ENCODE measurements at places on chromosomes 4 and X.

DNA sequence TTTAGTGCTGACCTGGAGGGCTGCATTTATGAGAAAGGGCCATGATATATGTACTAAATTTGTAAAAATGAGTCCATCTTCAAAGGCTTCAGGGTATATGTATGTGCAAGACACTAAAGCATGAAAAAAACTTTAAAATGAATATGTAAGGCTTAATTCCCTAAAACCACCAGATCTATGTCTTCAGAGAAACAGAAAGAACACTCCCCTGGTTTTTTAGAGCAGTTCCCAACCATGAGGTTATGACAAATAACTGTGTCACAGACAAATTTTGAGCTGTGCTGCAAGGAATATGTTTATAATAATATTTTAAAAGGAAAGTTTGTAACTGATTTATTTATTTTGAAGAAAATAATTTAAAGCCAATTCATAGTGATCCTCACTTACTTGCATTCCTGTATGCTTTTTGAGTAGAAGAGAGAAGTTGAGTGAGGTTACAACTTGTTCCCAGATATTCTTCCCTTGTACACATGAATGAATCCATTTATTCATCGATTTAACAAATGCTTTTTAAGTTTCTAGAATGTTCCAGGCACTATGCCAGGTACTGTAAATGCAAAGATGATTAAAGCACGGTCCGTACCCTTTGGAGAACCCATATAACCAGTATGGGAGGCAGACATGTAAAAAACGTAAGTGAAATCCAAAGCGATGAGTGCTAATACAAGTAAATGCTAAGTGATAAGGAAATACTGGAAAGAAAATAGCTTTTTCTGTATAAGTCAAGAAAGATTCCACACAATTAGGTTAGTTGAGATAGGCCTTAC lies 295.2 kb upstream of the DIAPH2 start:
- DNase-seq = no peak

DNA sequence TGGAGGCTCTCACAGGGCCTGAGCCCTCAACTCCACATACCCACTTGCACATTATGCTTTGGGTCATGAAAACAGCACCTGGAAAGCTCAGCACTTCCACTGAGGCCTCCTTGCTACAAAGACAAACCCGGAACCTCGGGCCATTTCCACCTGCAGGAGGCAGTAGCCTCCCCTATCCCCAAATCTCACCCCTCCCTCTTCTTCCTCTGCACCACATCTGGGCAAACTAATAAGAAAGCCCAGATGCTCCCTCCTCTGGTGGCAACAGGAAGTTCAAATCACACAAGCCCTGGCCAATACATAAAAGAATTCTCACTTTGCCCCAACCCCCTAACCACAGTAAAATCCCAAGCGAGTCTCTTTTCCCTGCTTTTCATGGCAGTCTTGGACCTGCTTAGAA lies 136.4 kb downstream of the MAPK10 start:
- DNase-seq = no peak

DNA sequence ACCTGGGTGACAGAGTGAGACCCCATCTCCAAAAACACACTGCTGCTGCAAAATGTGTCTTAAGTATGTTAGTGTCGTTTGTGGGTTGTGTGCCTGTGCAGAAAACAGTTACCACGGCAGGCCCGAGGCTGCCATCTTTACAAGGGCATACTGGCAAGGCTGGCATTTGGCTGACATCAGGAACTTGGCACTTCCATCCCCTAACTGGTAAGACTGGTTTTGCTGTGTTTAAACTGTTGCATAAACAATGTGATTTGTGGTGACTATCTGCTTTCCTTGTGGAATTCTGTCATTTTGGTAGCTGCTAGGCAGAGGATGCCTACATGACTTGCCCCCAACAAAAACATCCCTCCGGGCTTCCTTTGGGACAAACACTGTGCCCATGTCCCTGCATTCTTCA lies 12.3 kb downstream of the LRP2BP start:
- DNase-seq = no peak

DNA sequence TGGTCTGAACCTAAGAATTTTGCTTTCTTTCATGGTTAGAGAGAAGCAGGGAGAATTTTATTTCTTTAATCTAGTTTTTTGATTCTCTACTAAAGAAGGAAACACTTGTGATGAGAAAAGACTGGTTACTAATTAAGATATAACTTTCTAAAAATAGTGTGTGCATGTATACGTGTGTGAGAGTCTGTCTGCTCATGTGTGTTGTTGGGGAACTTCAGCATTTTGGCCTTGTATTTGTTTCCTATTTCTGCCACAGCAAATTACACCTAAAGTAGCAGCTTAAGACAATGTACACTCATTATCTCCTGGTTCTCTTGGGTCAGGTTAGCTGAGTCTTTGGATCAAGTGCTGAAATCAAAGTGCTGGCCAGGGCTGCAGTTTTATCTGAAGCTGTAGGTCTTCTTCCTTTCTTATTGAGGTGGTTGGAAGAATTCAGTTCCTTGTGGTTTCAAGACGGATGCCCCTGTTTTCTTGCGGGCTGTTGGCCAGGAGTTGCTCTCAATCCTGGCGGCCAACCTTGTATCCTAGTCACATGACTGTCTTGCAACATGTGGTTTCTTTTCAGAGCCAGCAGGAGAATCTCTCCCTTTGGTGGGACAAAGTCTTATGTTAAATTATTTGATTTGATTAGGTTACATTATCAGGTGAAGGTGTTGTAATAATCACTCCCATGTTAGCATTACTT lies 188.4 kb upstream of the CLNK start:
- no peak for DNase-seq

GRCh38 chr4:3414421-3415279 lies 27.1 kb upstream of the HGFAC start:
- DNase-seq = no peak

DNA sequence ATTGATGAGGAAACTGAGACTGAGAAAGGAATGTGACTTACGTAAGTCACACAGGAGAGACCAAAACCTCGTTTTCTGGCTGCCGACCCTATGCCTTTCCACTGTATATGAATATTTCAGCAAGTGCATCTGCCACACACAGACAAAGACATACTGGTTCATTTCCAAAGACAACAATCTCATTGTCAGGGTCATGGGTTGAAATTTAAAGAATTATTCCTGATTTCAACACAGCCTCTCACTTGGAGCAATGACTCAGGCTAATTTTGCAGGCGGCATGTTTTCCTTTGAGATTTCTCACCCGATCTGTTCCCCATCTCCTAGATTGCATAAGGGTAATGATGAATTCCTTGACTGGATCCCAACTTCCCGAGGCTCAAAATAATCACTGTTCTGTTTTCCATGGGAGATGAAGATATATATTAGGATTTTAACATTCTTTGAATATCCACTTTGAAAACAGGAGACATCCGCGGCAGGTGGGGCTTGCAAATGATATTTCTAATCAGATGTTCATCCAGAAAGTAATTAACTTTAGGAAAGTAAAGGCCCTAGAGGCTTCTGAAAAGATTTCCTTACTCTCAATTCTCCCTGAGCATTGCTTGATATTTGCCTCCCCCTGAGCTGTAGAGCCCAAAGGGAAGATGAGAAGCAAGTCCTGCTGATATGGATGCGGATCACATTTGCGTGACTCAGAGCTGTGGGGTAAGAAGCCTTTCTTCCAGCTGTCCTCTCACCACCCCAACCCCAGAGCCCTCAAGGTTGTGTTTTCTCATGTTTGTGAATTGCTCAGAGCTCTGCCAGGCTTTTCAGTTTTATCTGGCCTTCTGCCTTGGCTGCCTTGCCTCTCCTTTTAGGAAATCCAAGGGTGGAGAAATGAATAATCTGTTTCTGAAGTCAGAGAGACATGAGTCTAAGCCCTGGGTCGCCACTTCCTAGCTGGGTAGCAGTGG lies 361.1 kb upstream of the BOD1L1 start:
- DNase-seq = no peak
